ENCODE measurements at places on chromosomes 16 and 17. TPM values are rescaled to one million over a fixed set of nuclear protein-coding genes. Genes with fewer than 3 reads are reported as not detected.

ITGAX gene
- 0.80 TPM for total RNA-seq

CTRB1 gene
- not detected for total RNA-seq

TLCD3B gene
- total RNA-seq, result 3.0 TPM

RRN3 gene
- 24.8 TPM for total RNA-seq

CRYBA1 gene
- not detected for total RNA-seq

Data from H7 (cell line).